ENCODE measurements at places on chromosomes 1 and 21.
A peak's percentile ranks its signal among the peaks of the same experiment; 100 is the strongest.

- DNase-seq, result no peak
Observed at GRCh38 chr21:34154878-34155277, 81.5 kb downstream of the MRPS6 start.

GRCh38 chr1:94542088-94542870, 720 bp upstream of the F3 start:
- peak; percentile 51 for DNase-seq

GRCh38 chr1:148333875-148334338, 149.2 kb downstream of the PPIAL4G start:
- DNase-seq, result no peak

DNA sequence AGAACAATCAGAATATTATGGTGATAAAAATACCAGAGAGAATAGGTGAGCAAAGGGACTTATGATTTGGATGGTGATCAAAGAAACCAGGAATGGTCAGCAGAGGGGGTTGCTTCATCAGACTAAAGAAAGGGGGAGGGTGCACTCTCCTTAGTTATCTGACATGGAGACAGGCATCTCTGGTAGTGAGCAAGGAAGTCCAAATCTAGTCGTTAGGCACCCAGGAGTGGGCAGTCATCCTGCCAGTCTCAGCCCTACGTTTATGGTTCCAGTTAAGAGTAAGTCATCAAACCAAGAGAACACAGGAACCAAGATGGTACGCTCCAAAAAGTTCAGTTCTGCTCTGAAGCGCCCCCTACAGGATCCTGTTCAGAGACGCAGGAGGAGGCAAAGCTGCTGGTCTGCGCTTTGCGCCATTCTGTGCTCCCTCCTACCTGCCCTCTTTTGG, 28.6 kb downstream of the EBNA1BP2 start:
- no peak for DNase-seq

DNA sequence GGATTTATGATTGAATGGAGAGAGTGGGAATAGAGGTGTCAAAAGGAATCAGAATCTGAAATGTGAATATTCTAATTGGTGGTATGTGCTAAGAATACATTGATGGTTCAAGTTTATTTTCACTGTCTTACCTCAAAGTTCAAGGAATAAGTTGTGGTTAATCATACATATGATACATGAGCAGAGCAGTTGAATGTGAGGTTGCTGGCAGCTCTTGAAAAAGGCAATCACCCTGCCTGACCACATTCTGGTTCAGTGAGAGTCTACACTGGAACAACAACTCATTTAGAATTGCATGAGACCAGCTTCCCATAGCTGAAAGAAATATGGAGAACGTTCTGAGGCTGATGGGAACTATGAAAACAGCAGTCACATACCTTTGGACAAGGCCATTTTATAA, 68.3 kb upstream of the ARHGAP29 start:
- DNase-seq, result no peak

GRCh38 chr1:151416231-151416630, 16.9 kb downstream of the PSMB4 start:
- DNase-seq, result peak; percentile 72

- DNase-seq, result no peak
Observed at GRCh38 chr1:66519992-66520391, 14.0 kb upstream of the SGIP1 start.
